Breast epithelium (tissue), 4 donors: ENCODE measurements at places on chromosomes 3 and 15. TPM values are rescaled to one million over a fixed set of nuclear protein-coding genes. Genes with fewer than 3 reads are reported as not detected.

GRCh38 chr15:94411846-94412245 is 180.5 kb downstream of the MCTP2 start:
- no peak for DNase-seq

DNA sequence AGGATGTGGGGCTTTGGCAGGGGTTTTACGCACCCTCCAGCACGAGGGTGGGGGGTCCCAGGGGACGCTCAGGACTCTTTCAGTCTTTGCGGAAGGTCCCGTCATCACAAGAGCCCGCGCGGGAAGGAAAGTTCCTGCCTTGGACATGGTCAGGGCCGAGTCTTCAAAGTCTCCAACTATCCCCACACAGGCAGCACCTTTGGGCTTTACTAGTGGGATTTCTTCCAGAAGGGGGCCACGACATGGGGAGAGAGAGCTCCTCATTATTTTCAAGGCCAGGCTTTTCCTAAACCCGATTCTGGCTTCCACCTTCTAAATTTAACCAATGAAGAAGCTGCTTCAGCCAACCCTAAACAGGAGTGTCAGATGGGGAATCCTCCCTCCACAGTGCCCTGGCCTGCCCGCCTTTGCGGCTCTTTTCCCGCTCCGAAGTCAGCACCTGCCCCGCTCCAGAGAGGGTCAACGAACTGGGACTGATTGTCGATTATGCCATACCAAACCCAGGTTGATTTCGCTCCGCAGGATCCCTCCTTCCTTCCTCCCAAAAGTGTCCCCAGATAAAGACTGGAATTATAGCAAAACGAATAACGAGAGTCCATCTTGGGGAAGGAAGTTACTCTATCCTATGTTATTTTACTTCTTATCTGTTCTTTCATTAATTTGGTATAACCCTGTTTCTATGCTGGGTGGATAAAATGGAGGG is 11.0 kb downstream of the SHOX2 start:
- DNase-seq, result no peak

- DNase-seq, result no peak
Observed at GRCh38 chr3:195853996-195854395, 42.3 kb upstream of the MUC4 start.

DNA sequence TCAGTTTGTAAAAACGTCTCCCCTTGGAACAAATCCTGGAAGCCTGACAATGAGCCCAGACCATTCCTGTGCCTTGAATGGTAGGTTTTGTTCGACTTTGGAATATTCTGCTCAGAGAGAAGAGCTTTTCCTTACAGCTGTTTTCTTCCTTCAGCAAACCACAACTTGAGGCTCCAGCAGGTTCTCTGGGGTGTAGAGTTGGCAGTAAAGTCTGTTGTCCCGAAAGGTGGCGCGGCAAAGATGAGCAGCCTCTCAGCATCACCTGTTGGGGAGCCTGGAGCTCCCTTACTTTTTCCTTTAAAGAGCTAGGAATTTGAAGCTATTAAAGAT is 65.4 kb downstream of the BOC start:
- DNase-seq, result no peak

CCR8 gene
- not detected for total RNA-seq

C3orf20 gene
- 0.16 TPM for total RNA-seq
